ENCODE measurements at places on chromosomes 3 and 15.

GRCh38 chr3:5013021-5013906 lies 34.0 kb downstream of the BHLHE40 start:
- DNase-seq: no peak

- no peak for DNase-seq
Observed at GRCh38 chr3:115823083-115823482, 199.8 kb downstream of the GAP43 start.

DNA sequence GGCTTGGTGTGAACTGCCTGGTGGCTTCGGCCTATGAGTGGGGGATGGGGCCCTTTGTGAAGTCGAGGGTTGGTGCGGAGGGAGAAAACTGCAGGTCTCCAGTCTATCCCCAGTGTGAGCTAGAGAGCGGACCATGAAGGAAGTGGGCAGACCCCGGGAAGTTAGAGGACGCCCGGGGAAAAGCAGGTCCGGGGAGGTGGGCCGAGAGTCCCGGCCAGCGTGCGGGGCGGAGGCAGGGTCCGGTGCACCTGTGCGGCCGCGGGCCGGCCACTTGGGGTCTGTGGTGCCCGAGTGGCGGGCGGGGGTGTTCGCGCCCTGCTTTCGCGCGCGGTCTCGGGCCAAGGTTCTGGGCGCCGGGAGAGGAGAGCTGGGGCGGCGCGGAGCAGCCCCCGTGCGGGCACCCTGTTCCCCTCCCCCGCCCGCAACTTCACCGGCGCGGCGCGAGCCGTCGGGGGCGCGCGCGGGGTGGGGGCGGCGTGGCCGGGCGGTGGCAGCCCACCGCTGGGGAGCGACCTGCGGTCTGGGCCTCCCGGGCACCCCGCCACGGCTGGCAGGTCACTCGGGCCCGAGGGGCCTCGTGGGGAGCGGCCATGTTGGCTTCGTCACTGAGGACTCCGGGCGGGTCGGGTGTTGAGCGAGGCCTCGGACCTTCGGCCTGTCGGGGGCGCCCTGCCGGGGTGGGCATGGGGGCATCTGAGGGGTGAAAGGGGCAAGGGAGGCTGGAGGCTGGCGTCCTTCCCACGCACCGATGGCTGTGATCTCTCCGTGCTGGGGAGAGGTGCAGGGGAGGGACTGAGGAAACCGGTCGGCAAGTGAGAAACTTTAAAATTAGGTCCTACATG lies 4.8 kb downstream of the UBE2E1 start:
- peak; percentile 57 for DNase-seq

DNA sequence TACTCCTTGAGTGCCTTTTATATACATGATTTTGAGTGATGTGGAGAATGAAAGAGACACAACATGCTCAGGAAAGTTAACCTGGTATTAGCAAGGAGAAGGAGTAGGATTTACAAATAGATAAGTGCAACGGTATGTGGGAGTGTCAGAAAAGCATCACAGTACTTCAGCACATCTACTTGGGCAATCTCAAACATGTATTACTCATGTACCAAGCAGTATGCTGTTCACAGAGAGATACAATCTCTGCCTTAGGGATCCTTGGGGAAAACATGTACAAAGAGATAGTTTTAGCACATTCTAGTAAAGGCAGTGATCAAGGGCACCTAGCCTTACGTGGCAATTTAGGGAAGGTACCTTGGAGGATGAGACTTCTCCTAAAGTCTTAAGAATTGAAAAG lies 146.5 kb downstream of the FILIP1L start:
- DNase-seq: no peak

GRCh38 chr15:48930735-48931134 lies 33.0 kb downstream of the SHC4 start:
- no peak for DNase-seq

DNA sequence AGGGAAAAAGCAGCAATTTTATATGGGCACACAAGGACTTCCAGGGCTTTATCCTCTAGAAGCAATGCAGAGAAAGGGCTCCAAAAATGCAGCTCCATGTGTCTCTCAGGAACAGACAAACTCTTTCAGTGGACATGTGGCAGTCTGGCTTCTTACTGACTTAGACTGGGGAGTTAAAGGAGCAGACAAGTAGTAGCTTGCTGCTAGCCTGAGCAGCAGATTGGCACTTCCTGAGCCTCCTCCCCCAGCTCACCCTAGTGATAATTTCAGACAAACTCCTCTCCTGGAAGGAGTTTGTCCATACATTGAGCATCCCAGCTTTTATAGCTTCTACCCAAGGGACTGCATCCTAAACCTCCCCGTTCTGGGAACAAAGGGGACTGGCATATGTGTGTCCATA lies 101.7 kb upstream of the MANF start:
- DNase-seq: no peak

DNA sequence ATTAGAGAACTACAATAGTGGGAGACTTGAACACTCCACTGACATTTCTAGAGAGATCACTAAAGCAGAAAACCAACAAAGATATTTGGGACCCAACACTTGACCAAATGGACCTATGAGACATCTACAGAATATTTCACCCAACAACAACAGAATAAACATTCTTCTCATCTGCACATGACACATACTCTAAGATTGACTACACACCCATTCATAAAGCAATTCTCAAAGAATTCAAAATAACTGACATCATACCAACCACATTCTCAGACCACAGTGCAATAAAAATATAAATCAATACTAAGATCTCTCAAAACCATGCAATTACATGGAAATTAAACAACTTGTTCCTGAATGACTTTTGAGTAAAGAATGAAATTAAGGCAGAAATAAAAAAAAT lies 473.7 kb downstream of the LPP start:
- no peak for DNase-seq

GRCh38 chr3:119073258-119074001 lies 38.8 kb upstream of the IGSF11 start:
- no peak for DNase-seq

DNA sequence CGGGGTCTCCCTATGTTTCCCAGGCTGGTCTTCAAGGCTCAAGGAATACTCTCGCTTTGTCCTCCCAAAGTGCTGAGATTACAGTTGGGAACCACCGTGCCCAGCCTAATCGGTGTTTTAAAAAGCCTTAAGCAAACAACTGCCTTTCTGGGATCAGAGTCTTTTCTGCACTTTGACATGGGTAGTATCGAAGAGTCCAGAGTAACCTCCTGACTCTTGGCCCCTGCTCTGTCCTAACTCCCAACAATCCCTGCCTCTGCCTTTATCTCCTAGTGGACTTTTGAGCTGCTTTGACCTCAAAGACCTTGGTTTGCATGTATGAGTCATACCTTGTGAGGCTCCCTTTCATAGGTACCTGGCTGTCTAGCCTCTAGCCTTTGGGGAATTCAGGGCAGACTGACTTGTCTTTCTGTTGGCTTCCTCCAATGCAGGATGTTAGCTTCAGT lies 21.0 kb upstream of the HACD2 start:
- no peak for DNase-seq

DNA sequence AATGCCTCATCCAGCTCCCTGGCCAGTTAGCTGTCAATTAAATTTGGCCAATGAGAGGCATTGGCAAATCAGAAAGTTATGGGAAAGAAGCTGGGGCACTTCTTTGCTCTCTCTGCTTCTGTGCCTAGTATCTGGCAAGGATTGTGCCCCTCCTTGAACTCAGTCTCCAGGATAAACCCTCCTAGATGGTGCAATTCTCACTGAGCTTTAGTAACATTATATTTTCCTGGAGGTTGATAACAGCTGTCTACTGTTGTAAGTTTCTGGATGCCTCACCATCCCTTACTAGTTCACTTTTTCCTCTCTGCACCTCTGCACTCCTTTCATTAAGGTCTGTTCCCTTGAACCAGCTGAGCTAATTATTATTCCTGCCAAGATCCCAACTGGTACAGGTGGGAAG lies 329.5 kb downstream of the MFSD1 start:
- no peak for DNase-seq

DNA sequence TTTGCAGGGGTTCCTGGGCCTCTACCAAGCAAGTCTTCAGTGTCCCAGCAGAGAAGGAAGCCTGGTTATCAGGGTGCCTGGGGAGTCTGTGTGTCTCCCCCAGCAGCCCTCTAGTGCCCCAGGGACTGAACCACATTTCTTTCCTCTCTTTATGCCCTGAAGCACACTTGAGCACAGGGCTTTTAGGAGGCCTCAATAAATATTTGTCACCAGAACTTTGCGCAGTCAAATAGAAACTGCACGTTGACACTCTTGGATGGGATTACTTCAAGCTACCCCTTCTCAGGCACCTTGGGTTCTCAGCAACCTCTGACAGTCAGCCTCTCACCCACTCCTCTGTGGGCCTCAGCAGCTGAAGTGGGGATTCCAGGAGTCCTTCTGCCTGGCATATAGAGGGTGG lies 226.6 kb upstream of the HES1 start:
- no peak for DNase-seq

DNA sequence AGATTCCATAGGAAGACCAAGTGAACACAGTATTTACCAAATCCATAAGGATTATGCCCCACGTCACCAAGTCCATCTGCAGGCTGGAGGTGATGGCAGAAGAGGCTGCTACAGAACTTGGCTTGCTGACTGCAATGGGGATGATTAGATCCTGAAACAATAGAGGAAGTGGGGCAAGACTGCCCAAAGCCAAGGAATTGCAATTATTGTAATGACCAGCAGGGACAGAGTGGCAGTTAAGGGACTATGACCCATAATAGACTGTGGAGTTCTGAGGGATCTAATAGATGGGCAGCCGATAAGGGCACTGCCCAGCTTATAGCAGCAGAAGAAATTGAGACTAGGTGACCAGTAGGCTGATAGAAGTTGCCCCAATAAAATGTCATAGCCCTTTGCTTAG lies 108.4 kb downstream of the MINAR1 start:
- no peak for DNase-seq

DNA sequence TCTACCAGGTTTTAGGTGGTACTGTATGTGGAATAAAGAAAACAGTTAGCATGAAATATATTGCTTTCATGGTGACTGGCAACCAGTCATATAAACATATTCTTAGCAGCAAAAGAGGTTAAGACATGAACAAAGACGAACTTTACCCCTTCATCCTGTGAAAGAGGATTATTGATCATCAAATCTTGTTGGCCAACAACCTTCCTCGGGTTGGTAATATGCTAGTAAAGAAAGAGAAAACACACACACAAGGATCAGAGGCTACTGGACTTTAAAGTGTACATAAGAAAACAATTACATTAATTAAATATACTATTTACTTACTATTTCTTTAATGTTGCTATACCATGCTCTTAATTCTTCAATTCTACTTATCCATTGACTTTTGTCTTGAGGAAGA lies 337.9 kb downstream of the TBC1D5 start:
- no peak for DNase-seq

DNA sequence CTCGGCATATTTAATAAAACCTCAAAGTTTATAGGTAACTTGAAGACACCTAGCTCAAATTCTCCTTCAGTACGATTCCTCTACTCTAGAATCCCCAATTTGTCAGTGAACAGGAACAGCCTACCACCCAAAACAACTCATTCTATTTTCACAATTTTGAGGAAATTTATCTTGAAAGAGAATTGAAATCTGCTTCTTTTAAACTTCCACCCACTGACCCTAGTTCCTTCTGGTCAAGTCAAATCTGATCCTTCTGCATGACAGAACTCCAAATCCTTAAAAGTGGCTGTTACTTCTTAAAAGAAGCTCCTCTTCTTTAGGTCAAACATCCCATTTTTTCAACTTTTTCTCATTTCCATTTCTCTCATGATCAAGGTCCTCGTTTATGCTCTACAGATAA lies 4.4 kb downstream of the GABPB1 start:
- no peak for DNase-seq

DNA sequence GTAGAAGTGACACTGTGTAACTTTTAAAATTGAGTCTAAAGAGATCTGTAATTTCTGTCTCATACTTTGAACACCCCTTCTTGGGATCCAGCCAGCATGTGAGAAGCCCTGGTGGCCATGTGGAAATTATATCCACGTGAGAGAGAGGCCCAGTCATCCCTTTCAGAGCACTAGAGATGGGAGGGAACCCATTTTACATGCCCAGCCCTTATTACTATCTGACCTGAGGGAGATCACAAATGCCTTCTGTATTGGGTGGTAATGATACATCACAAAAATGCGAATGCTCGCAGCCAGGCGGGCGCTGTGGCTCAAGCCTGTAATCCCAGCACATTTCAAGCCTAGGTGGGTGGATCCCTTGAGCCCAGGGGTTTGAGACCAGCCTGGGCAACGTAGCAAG lies 27.3 kb upstream of the TRAK1 start:
- DNase-seq: no peak

- no peak for DNase-seq
Observed at GRCh38 chr3:49880581-49881315, 11.0 kb upstream of the CAMKV start.

DNA sequence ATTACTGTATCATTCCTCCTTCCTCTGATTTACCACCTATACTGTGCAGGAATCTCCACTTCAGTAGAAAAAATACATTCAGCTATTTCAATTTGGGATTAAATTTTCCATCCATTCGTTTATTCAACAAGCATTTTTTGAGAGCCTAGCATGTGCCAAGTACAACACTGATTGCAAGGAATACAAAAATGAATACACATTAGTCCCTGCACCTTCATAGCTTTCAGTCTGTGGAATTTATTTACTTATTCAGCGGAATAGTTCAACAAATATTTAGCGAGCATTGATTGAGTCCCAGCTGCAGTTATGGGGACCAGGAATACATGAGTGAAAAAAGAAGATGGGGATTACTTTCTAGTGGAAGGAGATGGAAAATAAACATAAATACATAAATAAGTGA lies 606.8 kb upstream of the TBL1XR1 start:
- no peak for DNase-seq

DNA sequence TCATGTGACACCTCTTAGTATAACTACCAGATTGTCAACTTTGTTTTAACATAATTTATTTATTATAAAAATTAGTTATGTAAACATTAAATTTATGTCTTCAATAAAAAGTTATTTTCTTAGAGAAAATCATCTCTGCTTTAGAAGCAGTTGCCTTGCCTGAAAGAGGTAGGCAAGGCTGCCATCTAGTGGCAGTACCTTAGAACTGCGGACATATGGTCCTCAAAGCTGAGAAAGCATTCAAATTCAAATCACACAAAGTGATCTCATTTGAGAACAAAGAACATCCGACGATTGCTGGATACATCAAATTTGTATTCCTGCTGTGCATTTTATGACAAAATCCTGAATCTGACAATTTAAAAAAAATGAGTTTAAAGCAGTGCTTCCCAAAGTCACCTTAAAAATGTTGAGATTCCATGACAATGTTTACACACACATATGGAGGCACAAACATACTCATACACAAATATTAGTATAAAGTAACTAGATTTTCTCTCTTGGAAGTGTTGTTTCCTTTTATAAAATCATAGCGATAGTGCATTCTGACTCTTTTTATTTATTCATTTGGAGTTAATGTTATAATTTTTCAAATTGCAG lies 617.4 kb downstream of the CADM2 start:
- peak; percentile 81 for DNase-seq

- DNase-seq: no peak
Observed at GRCh38 chr3:46162975-46163555, 45.0 kb downstream of the CCR1 start.

- no peak for DNase-seq
Observed at GRCh38 chr3:60417576-60417975, 833.7 kb downstream of the FHIT start.

- no peak for DNase-seq
Observed at GRCh38 chr15:65033659-65034269, 4.3 kb upstream of the MTFMT start.

All from NT2/D1 (cell line).